WTC11 (cell line): ENCODE measurements at places on chromosomes 5 and 9. TPM values are rescaled to one million over a fixed set of nuclear protein-coding genes. Genes with fewer than 3 reads are reported as not detected.

- DNase-seq = no peak
Observed at GRCh38 chr9:111965566-111966019, 69.0 kb downstream of the UGCG start.

DNA sequence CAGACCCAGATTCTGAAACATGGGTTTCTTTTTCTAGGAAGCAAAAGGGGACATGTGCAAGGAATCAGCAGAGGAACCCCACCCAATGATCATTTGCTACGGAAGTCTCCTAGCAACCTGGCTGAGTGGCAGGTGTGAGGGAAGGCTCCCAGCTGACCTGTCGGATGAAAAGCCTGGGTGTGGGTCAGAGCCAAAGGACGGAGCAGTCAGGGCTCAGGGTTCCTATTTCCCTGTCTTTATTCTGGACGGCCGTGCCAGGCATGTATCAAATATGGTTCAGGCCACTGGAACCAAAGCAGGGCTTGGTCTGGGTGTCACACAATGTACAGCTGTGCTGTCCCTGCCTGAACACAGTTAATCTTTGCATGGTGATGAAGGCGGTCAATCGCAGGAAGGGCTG is 20.1 kb downstream of the STK10 start:
- DNase-seq = no peak

The JAKMIP2 gene
- total RNA-seq = 10.9 to 11.9 TPM (median 11.8 TPM) in 3 replicates

The KLF4 gene
- total RNA-seq = 5.9 to 8.9 TPM (median 7.6 TPM) in 3 replicates

The INPP5E gene
- total RNA-seq = 23.6 to 25.5 TPM (median 24.0 TPM) in 3 replicates

GRCh38 chr5:160352308-160352707 is 18.1 kb downstream of the C1QTNF2 start:
- no peak for DNase-seq

The APBA1 gene
- total RNA-seq = 0.34 to 0.94 TPM (median 0.44 TPM) in 3 replicates

DNA sequence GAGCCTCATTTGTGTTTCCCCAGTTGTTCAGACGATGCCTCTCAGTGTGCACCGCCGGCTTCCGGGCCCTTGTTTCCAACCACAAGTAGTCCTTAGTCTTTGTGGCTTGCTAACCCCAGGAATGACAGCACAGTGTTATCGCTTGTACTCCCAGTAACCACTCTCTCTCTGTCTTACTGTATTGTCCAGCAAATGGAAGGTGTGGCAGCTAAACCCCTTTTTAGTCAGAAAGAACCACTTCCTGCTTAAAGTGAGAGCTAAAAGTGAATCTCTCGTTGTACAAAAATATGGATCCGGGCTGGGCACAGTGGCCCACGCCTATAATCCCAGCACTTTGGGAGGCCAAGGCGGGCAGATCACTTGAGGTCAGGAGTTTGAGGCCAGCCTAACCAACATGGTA is 61.3 kb downstream of the ENC1 start:
- DNase-seq = no peak

DNA sequence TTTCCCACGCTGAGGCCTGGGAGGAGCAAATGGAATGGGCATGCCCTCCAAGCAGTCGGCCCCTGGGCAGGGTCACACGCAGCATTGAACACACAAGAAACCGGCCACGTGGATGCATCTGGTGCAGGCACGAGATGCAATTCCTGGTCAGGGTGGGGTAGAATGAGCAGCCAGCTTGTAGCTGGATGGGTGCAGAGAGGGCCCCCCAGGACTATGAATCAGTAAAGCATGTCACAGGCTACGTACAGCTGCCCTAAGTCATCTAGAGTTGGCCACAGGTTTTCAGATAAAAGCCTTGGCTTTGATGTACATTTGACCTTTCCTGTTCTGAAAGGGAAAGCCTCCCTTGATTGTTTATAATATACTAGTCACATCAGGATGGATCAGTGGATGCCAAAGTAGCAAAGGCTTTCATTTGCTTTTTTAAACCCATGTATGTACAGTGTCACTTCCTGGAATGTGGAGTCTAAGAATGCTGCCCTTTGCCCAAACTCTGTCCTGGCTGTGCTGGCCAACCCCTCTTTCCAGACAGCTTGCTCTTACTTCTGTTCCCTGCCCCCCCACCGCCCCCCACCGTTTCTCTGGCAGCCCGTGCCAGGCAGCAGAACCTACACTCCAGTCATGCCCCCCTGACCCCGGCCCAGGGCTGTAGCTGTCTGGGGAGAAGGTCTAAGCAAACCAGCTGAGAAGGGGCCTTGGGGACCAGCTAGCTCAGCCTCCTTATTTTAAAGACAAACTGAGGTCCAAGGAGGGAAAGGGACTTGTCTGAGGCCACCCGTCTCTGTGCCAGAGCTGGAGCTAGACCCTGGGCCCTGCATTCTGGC is 169.2 kb downstream of the HSPA4 start:
- no peak for DNase-seq

The SIT1 gene
- total RNA-seq = 4.1 to 7.2 TPM (median 5.4 TPM) in 3 replicates

GRCh38 chr5:175823731-175824525 is 47.5 kb upstream of the CPLX2 start:
- peak; percentile 34 for DNase-seq

- DNase-seq = no peak
Observed at GRCh38 chr9:75105841-75106240, 17.5 kb downstream of the OSTF1 start.

DNA sequence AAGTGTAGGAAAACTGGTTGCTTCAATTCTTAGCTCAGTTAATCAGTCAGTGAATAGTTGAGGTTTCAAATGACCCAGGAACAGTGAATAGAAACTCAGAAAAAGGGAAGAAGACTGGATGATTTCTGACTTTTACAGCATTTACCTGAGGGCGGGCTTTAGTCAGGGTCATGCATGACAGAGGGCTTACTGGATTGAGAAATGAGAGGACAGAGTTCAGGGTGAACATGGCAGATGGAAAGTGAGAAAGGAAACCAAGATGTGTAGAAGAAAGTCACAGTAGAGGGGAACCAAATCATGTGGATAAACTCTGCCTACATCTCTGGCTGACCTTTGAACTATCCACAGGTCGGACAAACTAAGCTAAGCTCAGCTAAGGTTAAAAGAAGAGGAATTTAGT is 596.0 kb downstream of the SEMA5A start:
- no peak for DNase-seq

DNA sequence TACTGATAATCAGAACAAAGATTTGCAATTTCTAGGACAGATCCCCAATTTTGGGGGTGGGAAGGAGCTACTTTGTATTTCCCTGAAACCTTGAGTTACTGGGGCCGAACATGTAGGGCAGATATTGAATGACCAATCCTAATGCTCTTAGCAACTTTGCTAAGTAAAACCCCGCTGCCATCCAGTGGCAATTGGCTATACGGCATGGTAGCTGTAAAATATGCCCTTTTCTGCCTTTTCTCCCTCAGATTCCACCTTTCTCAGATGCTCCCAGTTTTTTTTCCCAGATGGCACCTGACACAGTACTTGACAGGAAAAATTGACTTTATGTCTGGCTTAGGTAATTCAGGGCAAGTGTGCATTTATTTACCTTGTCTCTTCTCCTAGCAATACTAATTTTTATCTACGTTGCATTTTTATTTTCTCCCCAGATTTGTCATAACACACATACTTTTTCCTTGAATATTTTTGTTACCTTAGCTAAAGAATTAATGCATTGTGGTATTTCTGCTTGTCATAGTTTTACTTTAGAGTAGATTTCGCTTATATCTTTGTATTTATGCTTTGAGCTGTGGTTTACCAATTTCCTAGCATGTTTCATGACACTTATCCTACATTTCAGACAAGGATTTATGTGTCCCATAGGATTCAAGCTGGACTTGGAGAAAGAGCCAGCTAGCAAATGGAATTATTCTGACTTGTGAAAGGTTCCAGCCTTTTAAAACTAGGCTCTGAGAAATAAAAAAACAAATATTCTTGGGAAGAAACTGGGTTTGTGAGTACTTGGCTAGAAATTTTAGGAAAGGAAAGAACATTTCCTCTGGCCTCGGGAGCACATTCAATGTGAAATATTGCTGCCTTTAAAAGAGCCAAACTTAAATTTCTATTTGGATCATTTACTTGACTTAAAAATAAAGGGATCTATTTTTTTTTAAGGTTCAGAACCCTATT is 37.4 kb downstream of the PIK3R1 start:
- peak; percentile 67 for DNase-seq

The GRM6 gene
- total RNA-seq = 0.05 to 0.33 TPM in 2 of 3 replicates, not detected in the other

- no peak for DNase-seq
Observed at GRCh38 chr5:60672693-60673264, 27.2 kb downstream of the DEPDC1B start.

- no peak for DNase-seq
Observed at GRCh38 chr9:136333045-136333444, 5.7 kb downstream of the GPSM1 start.

The SPINK13 gene
- total RNA-seq = 0.17 TPM in 1 of 3 replicates, not detected in the others

The QRFP gene
- not detected in 3 replicates for total RNA-seq

- DNase-seq = no peak
Observed at GRCh38 chr5:1508659-1509290, 15.0 kb downstream of the LPCAT1 start.

The EIF4E1B gene
- 0.74 to 1.3 TPM (median 1.1 TPM) in 3 replicates for total RNA-seq

DNA sequence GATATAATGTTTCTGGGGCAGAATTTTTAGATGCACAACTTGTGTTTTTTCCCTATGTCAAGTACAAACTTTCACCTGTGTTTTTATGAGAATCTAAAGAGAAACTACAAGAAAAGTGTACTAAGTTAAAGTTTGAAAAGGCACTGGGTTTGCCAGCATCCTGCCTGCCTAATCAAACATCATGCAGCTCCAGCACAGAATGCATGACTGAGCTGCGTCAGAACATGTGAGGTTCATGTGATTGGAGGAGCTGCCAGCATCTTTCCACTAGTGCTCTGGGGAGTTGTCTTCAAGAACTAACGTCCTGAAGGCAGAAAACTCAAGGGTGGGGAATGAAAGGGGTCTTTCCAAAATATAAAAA is 46.1 kb upstream of the RIC1 start:
- DNase-seq = no peak

The FAM221B gene
- total RNA-seq = 0.11 TPM in 1 of 3 replicates, not detected in the others

DNA sequence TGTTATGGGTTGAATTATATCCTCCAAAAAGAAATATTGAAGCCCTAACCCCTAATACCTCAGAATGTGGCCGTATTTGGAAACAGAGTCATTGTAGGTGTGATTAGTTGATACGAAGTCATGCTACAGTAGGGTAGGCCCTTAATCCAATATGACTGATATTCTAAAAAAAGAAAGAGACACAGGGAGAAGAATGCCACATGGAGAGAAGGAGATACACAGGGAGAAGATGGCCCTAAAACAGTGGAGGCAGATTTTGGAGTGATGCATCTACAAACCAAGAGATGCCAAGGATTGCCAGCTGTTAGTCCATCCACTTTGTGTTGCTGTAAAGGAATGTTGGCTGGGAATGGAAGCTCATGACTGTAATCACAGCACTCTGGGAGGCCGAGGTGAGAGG is 21.3 kb downstream of the ARRDC3 start:
- DNase-seq = no peak

- no peak for DNase-seq
Observed at GRCh38 chr5:116942622-116943021, 368.0 kb upstream of the SEMA6A start.

DNA sequence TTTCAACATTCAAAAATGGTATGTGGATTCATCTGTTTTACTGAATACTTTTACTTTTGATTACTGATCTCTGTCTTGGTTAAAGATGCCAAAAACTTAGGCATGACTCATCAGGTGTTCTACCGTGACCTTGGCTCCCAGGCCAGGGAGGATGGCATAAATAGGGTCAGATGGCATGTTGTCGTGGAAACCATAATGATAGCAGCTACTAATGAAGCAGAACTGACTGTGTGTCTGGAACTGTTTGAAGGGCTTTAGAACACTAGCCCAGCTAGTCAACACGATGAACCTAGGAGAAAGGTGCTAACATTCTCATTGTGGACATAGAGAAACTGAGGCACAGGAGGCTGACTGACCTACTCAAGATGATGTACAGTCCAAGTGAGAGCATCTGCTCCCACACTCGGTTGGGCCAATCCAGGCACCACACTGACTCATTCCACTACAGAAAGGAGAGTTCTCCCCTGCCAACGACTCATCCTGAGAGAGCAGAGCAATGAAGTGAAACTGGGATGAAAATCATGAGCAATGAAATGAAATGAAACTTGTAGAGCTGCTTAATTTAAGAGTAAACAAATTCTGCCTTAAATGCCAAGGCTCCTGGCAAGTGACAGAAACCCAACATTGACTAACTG is 116.0 kb downstream of the TENT4A start:
- DNase-seq = no peak

- DNase-seq = no peak
Observed at GRCh38 chr9:122091682-122092592, 1.2 kb downstream of the TTLL11 start.

GRCh38 chr5:114362977-114363761 is 1.3 kb downstream of the KCNN2 start:
- no peak for DNase-seq

The KCTD16 gene
- total RNA-seq = 0.20 to 0.73 TPM (median 0.34 TPM) in 3 replicates

DNA sequence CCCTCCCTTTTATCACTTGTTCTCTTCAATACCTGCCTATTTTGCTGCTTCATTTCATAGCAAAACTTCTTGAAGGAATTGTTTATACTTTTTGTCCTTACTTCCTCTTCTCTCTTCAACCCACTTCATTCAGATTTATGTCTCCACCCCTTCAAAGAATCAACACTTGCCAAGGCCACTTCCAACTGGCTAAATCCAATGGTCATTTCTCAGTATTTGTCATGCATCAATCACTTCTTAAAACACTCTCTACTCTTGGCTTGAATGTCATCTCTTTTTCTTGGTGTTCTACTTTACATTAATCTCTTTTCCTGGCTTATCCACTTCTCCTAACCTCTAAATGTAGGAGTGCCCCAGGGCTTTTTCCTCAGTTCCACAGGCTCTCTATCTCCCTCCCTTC is 8.3 kb upstream of the FCHO2 start:
- DNase-seq = no peak

- no peak for DNase-seq
Observed at GRCh38 chr5:102961671-102962070, 158.3 kb downstream of the GIN1 start.

GRCh38 chr9:6450641-6451375 is 37.8 kb downstream of the UHRF2 start:
- DNase-seq = no peak

The PJA2 gene
- 46.8 to 51.5 TPM (median 48.7 TPM) in 3 replicates for total RNA-seq

The ST6GALNAC4 gene
- total RNA-seq = 25.1 to 25.7 TPM (median 25.4 TPM) in 3 replicates

DNA sequence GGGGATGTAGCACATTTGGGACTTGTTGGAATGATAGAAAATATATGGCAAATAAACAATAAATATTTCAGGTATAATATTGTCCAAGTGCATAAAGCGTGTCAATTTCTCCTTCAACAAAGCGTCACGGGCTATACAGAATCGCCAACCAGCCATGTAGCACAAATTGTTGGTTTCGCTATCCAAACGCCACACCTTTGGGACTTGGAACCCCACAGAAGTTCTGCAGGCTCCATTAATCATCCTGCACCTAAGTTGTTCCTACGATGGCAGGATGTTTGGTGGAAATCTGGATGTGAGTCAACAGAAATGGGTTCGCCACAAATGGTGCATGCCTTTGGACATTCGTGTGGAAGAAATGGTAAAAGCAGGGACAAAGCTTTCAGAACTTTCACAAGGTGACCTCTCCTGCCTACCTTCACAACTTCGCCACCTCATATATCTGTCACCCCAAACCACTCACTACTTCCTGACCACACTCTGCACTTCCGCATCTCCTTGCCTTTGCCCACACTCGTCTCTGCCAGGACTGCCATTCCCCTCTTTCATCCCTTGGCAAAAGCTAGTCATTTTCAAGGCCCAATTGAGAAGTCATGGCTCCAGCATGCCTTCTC is 95.7 kb downstream of the LHFPL2 start:
- DNase-seq = no peak

The SELENOP gene
- total RNA-seq = 13.2 to 18.0 TPM (median 17.4 TPM) in 3 replicates

The DBH gene
- 0.23 to 0.34 TPM (median 0.24 TPM) in 3 replicates for total RNA-seq

GRCh38 chr5:107990881-107991810 is 320.4 kb upstream of the EFNA5 start:
- no peak for DNase-seq

The TPPP gene
- 1.8 to 2.1 TPM (median 1.8 TPM) in 3 replicates for total RNA-seq

GRCh38 chr9:33939924-33940874 is 108.5 kb downstream of the UBAP2 start:
- DNase-seq = no peak
